GM23338 (cell line): ENCODE measurements at places on chromosomes 2 and 18.

- no peak for DNase-seq
Measured at GRCh38 chr2:95309599-95309998, 12.5 kb downstream of the KCNIP3 start.

DNA sequence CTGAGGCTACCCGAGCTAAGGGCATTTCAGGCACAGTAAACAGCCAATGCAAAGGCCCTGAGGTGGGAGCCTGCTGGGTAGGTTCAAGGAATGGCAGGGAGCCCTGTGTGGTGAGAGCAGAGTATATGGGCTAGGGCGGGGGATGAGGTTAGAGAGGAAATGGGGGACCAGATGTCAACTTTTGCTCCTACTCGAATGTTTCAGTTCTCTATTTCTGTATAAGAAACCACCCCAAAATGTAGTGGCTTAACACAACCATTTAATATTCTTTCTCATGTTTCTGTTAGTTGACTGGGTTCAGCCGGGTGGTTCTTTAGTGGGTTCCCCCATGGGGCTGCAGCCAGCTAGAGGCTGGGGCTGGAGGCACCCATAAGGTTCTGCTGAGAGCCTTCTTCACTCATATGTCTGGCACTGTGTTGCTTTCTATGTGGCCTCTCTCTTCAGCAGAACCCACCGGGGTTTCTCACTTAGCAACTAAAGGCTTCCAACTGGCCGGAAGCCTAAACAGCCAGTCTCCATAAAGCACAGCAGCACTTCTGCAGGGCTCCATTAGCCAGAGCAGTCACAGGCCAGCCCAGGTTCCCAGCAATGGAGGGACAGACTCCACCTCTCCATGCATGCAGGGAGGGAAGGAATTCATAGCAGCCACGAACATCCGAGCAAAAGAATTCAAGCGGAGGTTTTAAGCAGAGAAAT lies 5.6 kb upstream of the ATOH8 start:
- DNase-seq: no peak

- DNase-seq: peak; percentile 40
Measured at GRCh38 chr2:165793161-165793778, 777 bp downstream of the GALNT3 start.

DNA sequence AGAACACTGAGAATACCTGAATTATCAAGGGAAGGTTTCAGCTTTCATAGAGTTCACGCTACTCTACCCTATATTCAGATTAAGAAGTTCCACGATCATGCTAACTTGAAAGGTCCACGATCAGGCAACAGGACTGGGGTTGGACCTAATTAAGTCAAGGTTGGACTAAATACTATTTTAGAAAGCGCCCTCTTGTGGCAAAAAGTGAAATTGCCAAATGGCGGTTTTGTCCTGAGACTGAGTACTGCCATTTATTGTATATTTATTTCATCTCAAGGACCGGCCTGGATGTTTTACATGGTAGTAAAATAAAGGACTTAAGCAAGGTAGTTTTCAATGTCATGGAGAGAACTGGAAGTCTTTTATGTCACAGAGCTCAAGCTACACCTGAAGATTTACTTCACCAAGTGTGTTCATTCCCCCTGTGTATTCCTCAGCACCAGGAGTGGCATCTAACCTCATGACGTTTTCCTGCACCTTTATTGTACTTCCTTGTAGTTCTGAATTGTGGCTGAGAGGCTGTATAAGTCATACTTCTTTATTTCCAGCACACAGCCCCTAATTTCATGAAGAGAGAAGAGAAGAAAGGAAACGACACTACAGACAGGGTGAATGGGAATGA lies 56.8 kb downstream of the SRD5A2 start:
- DNase-seq: peak; percentile 89

- DNase-seq: no peak
Measured at GRCh38 chr18:47936952-47937351, 6.5 kb upstream of the SMAD2 start.

DNA sequence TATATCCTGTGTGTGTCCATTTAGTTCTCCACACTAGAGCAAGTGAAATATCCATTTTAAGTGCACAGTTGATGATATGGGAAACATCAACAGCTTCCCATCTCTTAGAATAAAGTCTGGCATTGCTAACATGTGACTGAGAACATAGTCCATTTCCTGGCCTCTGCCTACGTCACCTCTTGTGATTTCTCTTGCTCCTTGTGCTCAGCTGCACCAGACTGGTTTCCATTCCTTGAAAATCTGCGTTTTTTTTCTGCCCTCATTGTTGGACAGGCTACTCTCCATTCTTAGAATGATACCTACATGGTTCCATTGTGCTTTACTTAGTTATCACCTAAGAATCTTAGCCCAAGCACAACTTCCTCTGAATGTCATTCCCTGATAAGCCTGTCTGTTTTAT lies 851.2 kb upstream of the ID2 start:
- DNase-seq: no peak

GRCh38 chr2:135590619-135591260 lies 59.5 kb downstream of the R3HDM1 start:
- no peak for DNase-seq

GRCh38 chr2:26979741-26980140 lies 9.3 kb downstream of the MAPRE3 start:
- DNase-seq: no peak

GRCh38 chr18:7598167-7599047 lies 31.3 kb downstream of the PTPRM start:
- no peak for DNase-seq

- DNase-seq: no peak
Measured at GRCh38 chr18:56511996-56512395, 126.4 kb downstream of the TXNL1 start.

DNA sequence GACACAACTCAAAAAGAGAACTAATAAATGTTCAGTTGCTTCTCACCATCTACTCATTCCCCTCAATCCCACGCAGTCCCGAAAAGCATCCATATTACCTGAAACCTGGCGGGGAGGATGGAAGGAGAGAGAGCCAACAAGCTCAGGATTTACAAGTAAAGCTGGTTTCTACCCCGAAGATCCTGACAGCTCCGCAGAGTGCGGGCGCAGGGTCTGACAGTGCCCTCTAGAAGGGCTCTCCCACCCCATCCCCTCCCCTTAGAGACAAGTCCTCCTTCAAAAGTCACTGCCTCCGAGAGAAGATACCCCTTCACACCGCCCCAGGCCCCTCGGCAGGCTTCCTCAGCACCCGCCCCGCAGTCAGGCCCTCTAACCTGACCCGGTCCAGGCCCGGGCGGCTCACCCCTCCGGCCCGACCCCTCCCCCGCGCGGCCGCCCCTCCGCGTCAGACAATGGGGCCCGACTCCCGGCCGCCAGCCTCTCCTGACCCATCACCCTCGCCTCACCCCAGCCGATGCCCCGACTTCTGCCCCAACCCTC lies 550 bp downstream of the RAB1A start:
- peak; percentile 43 for DNase-seq

DNA sequence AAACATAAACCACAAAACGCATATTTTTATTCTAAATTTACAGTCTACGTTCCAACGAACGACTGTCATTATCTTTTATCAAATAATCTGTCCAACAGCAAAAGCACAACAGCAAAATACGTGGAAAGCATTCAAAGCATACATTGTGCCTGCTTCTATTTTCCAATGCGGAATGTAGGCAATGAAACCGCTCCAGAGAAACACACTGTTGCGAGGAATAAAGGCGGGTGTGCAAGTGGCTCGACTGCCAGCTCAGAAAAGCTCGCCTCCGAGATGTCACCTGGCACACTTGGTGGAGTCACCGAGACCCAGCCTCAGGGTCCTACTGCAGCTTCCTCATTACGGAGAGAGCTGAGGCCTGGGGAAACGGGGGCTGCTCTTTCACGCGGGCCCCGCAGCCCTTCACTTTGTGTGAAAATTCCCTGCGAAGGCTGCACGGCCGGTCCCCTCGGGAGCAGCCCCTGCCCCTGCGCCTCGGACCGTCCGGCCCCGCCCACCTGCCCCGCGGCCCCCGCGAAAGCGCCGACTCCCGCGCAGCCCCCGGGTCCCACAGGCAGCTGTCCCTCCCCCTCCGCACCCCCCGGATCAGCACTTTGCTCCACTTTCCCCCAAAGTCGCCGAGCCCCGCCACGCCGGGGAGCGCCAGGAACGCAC lies 752 bp downstream of the MGAT4A start:
- peak; percentile 38 for DNase-seq

DNA sequence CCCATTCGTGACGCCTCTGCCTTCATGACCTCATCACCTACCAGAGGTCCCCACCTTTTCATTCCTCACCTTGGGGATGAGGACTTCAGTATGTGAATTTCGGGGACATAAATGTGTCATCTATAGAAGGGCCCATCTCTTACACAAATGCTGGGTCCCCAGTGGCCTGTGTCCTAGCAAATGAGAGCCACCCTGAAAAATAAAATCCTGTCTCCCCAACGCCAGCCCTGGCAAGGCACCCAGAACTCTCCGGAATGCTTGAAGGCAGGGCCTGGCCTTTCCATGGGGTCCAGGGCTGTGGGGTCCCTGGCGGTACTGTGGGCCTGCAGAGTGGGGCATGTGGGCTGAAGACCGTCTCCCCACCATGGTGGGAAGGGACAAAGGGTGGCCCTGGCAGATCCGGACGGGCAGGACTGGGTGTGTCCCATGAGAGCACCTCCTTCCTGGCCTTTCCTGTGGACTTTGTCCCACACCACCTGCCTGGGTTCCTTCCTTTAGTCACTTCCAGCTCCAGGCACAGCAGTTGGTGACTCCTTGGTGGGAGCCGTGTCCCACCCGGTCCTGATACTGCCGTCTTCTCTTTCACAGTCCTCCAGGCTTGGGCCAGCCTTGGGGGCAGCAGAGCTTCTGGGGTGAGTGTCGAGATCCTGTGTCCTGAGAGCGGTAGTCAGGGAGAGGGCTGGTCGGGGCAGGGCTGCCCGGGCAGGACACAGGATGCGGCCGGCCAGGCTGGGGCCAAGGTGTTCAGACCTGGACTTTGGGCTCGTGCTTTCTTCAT lies 18.6 kb downstream of the CAPN10 start:
- DNase-seq: no peak

DNA sequence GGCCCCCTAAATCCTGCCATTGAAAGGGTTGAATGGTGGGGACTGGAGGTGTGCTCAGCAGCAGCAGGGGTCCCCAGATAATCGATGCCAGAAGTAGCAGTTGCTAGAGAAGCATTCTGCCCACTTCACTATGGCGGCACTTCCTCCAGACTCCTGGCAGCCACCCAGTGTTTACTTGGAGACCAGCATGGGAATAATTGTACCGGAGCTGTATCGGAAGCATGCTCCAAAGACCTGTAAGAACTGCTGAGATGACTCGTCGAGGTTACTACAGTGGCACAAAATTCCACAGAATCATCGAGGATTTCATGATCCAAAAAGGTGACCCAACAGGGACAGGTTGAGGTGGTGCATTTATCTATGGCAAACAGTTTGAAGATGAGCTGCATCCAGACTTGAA lies 11.0 kb upstream of the GAREM2 start:
- DNase-seq: no peak

DNA sequence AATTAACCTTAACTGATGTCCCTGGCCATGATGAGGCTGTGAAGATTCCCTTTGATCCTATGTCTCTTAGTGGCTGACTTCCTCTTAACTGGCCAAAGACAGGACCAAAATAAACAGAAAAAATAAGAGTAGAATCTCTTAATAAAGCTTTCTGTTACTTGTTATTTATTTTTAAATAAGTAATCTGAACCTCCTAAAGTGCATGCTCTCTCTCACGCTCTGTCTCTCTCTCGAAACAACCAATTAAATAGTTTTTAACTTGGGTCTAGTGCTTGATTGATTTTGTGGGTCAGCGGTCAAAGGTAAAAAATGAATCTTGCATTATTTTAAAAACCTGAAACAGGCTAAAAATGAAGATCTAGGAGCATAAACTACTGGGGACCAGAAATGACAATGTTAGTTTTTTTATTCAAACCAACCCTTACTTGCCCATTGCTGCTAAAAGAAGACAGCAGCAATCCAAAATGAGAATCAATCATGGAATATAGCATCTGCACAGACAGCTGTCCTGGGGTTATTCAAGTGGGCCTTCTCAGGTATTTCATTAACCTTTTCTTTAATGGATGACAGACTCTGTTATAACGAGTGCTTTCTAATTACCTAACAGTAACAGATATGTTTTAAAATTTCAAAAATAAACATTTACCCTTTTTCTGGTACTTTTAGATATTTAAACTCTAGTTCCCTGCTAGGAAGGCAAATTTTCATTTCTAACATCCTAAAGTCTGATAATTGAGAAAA lies 11.2 kb downstream of the GAREM1 start:
- DNase-seq: no peak

DNA sequence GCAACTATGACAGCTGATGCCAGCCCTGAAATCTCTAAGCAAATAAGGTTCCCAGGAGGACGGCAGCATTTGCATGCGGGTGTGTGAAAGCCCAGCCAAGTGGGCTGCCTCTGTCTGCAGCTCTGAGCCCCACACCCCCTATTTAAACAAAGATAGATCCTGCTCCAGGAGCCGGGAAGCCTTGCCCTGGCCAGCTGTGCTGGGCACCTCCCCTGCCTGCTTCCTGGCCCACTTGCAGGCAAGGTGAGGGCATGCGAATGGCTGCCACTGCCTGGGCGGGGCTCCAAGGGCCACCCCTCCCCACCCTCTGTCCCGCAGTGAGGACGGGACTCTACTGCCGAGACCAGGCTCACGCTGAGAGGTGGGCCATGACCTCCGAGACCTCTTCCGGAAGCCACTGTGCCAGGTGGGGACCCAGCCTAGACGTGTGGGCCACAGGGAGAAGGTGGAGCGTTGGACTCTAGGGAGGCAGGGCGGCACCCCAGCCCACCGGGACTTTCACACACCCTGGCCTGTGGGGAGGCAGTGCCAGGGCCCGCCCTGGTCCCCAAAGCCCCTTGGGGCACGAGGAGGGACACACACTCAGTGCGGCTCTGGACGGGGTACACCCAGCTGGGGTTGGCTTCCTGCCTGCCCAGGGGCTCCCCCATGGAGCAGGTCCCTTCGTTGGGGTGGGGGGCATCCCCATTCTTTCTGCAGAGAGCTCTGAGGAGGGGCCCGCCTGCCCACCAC lies at the start of gene ANO7:
TSS of gene ANO7 (plus strand) at position 317 of the 732 bp plus-strand sequence. CDS start 1,387 bp downstream, outside the sequence.
- no peak for DNase-seq

- no peak for DNase-seq
Measured at GRCh38 chr2:31404302-31404701, 10.2 kb downstream of the XDH start.

- no peak for DNase-seq
Measured at GRCh38 chr2:10226038-10226724, 76.5 kb upstream of the HPCAL1 start.
